ENCODE measurements at places on chromosomes 4 and X. TPM values are rescaled to one million over a fixed set of nuclear protein-coding genes. Genes with fewer than 3 reads are reported as not detected.

Gene HERC6
- total RNA-seq = 3.9 TPM

Gene GNPDA2
- total RNA-seq = 26.6 TPM

Gene SYP
- 107 TPM for total RNA-seq

Gene CTAG1B
- total RNA-seq = not detected

Gene AFF2
- total RNA-seq = 144 TPM

Gene FAM184B
- 4.4 TPM for total RNA-seq

Gene DGKK
- total RNA-seq = 0.49 TPM

Gene HMGN5
- total RNA-seq = 3.4 TPM

Gene NAA11
- total RNA-seq = not detected

Gene HSD17B10
- 22.1 TPM for total RNA-seq

Gene ERVMER34-1
- total RNA-seq = 0.98 TPM

Gene RRH
- total RNA-seq = 0.25 TPM

Gene GJB1
- under 0.01 TPM for total RNA-seq

Gene SMIM10
- 0.49 TPM for total RNA-seq

Gene ITGB1BP2
- total RNA-seq = 1.7 TPM

Gene RGN
- 4.9 TPM for total RNA-seq

Gene GAK
- total RNA-seq = 46.2 TPM

Gene SOD3
- total RNA-seq = under 0.01 TPM

Gene BEX5
- 36.1 TPM for total RNA-seq

Gene MSANTD1
- 3.4 TPM for total RNA-seq

Gene HTRA3
- 2.0 TPM for total RNA-seq

All from temporal lobe (tissue), 4 donors.